ENCODE measurements at places on chromosomes 11 and 22. TPM values are rescaled to one million over a fixed set of nuclear protein-coding genes. Genes with fewer than 3 reads are reported as not detected.

Gene ARHGEF17
- 30.3 TPM for total RNA-seq

Gene MAFF
- 33.7 TPM for total RNA-seq

Gene CATSPER1
- not detected for total RNA-seq

Gene MOV10L1
- total RNA-seq = 5.1 TPM

Gene KRTAP5-8
- not detected for total RNA-seq

Gene PRG3
- total RNA-seq = not detected

Gene TXNRD2
- 16.4 TPM for total RNA-seq

Gene OPCML
- total RNA-seq = 0.82 TPM

Gene UBQLNL
- 0.36 TPM for total RNA-seq

Gene CALCA
- total RNA-seq = not detected
